Mesothelial cell of epicardium (in vitro differentiated cells): ENCODE measurements at places on chromosomes 3 and 15. TPM values are rescaled to one million over a fixed set of nuclear protein-coding genes. Genes with fewer than 3 reads are reported as not detected.

The LCMT2 gene
- total RNA-seq = 9.8 to 10.0 TPM (median 9.9 TPM) in 3 replicates

The PLCD1 gene
- total RNA-seq = 19.0 to 20.8 TPM (median 20.7 TPM) in 3 replicates

GRCh38 chr3:70065696-70066253, 66.2 kb downstream of the SAMMSON start:
- no peak for DNase-seq

DNA sequence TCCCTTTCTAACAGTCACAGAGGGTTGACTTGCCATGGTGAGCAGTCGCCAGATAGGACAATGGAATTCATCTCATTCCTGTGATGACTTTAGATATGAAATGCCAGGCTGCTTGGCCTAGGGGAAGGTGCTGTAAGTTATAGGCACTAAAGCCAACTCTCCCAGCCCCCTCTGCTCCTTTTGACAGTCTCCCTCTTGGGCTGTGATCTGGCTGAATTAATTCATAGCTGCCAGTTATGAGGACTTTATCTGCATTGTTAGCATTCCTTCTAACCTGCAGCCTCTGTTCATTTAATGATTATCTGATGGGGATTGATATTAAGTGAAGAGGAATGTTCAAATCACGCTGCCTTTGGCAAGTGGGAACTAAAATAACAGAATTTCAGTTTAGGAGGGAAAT, 427.1 kb upstream of the RASGRP1 start:
- no peak for DNase-seq

DNA sequence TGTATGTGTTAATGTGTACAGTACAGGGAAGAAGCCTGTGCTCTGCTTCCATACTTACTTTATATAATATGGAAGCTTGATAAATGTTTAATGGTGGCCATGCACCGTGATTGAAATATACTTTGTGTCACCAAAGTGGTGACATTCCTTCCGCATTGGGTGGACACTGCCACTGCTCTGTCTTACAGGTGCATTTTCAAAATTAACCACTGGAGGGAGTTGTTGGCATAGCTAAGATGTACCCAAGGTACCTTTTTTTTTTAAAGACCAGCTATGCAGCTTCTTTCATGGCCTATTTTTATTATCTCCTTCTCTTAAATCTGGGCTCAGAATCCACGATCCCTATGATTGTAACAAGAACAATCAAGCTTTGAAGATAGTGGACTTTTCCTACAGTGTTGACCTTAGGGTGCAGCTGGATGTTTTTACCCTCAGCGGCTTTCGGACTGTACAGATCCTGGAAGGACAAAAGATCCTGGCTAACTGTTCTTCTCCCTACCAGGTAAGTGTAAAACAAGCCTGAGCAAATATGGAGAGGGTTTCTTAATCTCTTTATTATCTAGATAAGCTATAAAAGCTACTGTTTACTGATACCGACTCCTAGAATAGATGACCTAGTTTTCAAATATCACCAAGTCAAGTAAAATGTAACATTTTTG, 21.6 kb upstream of the PAK6 start:
- DNase-seq = no peak

DNA sequence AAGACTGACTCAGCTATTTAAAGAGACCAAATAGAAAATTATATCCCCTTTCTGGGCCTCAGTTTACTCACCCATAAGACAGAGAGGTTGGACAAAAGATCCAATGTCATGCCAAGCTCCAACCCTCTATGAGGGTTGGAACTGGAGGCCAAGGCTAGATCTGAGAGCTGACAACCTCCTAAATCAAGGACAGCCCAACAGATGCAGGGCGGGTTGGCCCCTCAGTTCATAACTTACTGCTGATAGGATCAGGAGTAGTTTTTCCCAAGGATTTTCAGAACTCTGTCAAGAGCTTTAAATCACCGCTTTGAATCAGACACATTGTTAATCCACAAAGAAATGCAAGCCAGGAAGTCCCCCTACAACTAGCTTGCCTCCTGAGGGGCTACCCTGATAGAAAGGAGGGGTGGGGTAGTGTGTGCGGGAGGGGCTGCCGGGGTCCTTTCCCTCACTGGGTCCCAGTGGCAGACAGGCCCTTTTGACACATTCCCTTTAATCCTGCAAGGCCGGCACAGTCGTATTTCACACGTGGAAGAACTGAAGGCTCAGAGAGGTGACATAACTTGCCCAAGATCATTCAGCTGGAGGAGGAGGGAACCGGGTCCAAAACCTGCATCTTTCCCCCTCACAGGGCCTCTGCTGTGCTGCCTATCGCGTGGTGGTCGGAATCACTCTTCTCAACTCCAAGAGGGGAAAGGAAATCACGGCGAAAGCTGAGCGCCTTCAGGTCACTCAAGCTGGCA, 21.4 kb downstream of the BMF start:
- DNase-seq = no peak

DNA sequence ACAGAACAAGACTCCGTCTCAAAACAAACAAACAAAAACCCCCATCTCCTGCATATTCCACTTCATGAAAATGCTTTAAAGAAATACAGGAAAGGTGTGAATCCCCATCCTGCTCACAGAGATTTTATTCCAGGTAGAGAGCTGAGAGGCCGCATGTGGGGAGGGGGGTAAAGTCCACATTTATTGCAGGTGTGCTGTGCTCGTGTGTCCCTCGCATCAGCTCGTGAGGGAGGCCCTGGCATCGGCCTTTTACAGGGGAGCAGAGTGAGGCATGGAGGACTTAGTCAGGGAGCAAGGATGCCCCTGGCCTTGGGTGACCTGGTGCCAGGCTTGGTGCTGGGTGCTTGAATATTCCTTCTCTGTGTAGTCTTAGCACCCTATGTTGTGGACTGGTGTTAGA, 413.5 kb upstream of the C2CD4B start:
- DNase-seq = no peak

The EPHB1 gene
- 1.2 to 1.7 TPM (median 1.3 TPM) in 3 replicates for total RNA-seq
